ENCODE measurements at places on chromosomes 16 and 17. TPM values are rescaled to one million over a fixed set of nuclear protein-coding genes. Genes with fewer than 3 reads are reported as not detected.

DNA sequence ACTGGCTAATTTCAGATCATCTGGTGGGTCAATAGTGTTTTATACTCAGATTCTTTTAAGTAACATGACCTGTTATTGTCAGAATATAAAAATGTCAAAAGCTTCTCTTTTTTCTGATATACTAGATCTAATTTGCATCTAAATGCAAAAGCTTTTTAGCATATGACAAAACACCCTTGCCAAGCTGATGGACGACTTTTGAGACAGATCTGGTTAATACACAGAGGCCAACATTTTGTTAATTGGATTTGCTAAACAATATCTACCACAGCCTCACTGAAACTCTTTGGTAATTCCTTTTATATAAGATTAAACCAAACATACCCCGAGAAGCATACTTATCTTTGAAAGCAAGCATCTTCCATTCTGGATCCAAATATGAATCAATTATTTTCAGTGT is 10.3 kb upstream of the NOL11 start:
- no peak for DNase-seq

GRCh38 chr16:81003610-81004460 is 2.9 kb downstream of the CMC2 start:
- DNase-seq: no peak

DNA sequence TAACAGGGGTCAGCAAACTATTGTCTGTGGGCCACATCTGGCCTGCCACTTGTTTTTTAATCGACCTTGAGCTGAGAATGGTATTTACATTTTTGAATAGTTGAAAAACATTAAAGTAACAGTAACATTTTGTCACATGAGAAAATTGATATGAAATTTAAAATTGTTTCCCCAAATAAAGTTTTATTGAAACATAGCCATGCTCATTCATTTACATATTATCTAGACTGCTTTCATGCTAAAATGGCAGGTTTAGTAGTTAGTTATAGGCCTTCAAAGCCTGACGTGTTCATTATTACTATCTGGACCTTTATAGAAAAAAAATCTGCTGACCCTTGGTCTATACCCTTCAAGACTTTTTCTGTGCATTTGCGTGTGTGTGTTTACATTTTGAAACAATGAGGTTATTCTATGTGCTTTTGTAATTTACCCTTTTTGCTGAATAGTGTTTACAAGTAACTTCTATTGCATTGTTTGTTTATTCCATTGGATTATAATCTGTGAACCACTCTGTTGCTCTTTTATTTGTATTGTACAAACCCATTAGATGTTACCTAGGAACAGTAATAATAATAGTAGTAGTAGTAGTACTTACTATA is 37.1 kb downstream of the FTO start:
- no peak for DNase-seq

- DNase-seq: no peak
Measured at GRCh38 chr16:27254262-27254811, 14.2 kb downstream of the NSMCE1 start.

DNA sequence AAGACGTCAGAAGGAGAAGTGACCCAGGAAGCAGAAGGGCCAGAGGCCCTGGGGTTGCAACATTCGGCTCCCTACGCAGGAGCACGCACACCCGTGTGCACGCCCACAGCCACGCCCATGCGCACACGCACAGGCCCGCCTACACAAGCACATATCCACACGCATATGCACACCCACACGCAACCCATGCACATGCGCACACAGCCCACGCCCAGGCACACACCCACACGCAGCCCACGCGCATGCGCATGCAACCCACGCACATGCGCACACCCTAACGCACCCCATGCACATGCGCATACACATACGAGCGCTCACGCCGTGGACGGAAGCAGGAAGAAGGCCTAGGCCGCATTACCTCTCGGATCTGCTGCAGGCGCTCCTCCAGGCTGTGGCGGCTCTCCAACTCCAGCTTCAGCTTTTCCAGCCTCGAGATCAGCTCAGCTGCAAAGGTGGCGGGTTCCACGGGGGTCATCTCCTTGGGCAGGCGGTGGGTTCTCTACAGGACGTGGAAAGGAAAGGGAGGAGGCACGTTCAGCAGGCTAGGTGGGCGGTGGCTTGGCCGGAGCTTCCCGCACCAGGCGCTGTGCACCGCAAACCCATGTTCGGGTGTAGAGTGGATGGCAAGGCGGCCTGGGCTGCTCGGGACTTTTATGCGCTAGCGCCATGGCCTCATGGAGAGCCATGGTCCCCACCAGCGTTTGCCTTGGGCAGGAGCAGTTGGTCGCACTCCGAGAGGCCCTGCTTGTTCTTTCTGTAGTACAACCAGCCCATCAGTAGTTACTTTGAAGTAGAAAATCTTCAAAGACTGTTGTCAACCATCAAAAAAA is 23.4 kb downstream of the AXIN2 start:
- DNase-seq: no peak

DNA sequence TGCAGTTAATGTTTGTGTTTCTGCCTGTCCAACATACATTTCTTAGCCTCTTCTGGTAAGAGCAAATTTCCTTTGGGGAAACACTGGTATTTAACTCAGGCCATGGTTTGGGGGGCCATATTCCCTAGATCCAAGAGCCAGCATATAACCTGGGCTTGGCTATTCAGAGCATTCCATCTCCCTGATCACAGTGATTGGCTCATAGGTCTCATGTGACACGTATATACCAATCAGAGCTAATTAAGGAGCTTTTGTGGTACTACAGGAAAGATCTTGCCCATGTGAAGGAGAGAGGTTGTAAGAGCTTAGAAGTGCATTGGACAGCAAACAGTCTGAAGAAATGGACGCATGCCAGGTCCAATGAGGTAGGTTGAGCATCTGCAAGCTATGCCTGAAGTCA is 33.4 kb upstream of the GPR139 start:
- no peak for DNase-seq

DNA sequence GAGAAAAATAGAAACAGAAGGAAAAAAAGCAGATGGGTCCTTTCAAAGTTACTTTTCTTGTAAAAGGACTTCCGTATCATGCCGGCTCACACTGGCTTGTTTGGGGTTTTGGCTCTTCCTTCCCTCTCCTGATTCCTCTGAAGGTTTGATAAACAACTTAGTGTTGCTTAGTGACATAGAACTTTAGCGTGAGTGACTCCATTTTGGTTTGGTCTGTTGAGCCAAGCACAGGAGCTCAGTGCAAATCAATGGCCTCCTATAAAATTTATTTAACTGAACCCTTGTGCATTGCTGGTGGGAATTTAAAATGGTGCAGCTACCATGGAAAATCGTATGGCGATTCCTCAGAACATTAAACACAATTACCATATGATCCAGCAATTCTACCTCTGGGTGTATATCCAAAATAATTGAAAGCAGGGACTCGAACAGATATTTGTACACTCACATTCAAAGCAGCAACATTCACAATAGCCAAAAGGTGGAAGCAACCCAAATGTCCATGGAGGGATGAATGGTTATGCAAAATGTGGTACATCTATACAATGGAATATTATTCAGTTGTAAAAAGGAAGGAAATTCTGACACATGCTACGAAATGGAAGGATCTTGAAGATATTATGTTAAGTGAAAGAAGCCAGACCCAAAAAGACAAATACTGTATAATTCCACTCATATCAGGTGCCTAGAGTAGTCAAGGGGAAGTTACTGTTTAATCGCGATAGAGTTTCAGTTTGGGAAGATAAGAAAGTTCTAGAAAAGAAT is 1.1 kb upstream of the TUBG2 start:
- no peak for DNase-seq

- DNase-seq: no peak
Measured at GRCh38 chr17:75237100-75238014, 24.0 kb downstream of the GGA3 start.

DNA sequence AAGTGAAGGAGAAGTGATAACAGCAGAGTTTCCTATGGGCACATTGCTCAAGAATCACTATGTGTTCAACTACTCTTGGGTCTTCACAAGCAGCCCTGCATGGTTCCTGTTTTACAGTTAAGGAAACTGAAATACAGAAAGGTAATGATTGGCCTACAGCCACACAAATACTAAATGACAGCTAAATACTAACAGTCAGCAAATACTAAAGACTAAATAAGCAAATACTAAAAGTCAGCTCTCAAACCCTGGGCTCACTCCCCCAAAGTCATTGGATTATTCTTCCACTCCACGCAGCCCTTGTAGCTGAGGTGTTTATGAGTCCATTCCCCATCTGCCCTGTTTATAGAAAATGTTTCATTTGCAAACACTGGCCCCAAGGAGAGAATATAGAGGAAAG is 372.7 kb upstream of the CDH11 start:
- DNase-seq: no peak

GRCh38 chr17:62618647-62619416 is 8.6 kb upstream of the MRC2 start:
- no peak for DNase-seq

DNA sequence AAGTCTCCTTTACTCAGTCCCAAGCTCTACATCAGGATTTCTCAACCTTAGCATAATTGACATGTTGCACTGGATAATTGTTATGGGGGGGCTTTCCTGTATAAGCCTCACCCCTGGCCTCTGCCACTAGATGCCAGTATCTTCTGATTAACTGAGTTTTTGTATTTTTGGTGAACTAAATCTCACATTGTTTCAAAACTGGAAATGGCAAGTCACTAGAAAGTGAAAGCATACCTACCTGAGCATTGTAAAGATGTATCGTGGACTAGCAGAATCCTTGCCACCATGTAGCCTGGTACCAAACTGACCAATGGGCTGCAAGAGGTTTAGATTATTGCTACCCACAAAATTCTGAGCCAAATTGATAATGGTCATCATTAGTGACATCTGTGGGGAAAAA is 15.0 kb downstream of the TOP2A start:
- no peak for DNase-seq

DNA sequence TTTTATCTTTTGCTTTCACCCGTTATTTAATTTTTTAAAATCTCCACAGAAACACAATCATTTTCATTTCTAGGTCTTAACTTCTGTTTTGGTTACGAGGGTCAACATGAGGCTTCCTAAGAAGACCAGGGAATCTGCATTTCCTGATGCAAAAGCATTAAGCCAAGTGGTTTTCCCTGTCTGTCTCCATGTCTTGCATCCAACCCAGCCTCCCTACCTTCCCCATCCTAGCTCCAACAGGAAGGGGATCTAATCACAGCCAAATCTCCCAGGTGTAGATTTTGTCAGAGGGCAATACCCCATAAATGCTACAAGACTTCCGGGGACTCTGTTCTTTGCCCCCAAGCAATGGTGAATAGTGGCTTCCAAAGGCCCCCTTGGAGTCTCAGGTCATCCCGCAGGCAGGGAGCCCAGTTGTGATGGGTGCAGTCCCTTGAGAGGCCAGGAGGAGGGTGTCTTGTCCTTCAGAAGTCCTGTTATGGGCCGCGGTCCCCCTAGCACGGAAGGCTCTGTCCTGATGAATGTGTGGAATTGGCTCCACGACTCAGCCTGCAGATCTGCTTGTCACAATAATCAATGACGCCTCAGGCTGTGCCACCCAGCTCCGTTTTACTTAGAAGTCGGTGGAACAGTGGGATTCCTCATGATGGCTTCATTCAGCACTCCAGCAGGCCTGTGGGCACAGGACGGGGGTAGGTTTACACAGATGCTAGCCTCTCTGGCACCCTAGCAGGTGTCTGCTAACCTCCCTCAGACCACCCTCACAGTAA is 141.1 kb downstream of the RGS9 start:
- DNase-seq: no peak

DNA sequence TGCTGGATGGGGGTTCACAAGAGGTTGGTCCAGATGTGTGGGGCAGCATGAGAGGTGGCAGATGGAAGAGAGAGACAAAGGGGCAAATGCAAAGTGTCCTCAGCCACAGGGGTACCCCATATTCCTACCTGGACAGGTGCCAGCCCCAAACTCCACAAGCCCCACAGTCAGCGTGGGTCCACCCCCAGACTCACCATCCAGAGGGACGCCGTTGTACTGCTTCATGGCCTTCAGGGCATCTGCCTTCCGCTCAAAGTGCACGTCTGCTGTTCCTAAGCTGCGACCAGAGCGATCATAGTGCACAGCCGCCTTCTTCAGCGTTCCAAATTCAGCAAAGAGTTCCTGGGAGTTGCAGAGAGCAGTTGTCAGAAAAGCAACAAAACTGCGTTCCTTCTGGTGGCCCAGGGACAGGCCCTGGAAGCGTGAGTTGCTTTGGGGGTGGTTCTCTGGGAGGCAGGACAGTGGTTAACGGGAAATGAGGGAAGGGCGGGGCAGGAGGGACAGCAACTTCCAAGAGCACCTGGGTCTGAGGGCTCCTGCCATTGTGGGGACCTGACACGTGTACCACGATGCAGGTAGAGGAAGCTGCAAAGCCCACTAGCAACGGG is 2.3 kb downstream of the ALYREF start:
- DNase-seq: no peak

DNA sequence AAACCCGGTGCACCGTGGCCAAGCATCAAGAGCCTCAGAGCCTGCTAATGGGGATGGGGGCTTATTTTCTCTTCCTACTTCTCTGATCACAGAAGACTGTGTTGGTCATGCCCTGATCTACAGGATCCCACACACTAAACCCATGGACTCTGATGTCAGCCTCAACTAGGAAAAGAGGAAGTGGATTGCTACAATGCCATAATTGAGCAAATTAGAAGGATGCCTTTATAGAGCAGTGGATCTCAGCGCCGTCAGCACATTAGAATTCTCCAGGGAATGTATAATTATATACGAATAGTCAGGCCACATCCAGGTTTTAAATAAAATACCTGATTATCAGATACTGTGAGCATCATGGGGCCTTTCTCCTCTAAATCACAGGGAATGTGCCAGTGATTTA is 64.8 kb downstream of the VAT1L start:
- DNase-seq: no peak

DNA sequence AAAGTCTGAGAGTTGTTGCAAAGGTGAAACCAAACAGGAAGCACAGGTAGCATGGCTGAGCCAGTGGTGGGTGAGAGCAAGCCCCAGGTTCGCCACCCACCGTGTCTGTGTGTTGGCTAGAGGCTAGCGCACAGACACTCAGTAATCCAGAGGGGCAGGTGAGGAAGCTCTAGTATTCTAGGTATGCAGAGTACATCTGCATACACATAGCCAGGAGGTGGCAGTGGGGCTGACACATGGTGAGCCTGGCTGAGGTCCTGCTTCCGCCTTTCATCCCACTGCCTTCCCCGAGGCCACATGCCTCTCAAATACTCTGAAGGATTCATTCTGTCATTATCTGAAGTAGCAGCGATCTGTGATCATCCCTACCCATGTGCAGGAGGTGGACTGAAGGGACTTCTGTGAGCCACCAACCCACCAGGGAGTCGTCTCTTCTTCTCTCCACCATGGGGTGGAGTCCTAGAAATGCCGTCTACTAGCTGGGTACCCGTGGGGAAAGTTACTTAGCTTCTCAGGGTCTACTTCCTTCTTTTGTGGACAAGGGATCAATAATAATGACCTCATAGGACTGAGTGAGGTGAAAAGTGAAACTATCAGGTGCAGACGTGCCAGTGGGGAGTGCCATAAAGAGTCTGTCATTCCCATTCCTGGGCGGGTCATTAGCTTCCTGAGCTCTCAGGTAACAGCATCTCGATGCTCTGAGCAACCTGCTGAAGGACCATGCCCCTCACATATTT is 36.0 kb upstream of the ICAM2 start:
- no peak for DNase-seq

GLP2R gene
- total RNA-seq: not detected

Measured in foreskin keratinocyte (primary cell).